ENCODE measurements at places on chromosomes 12 and 14. TPM values are rescaled to one million over a fixed set of nuclear protein-coding genes. Genes with fewer than 3 reads are reported as not detected.

PLEKHD1 gene
- not detected for polyA plus RNA-seq

CLEC7A gene
- polyA plus RNA-seq: not detected

CD27 gene
- polyA plus RNA-seq: not detected

LRTM2 gene
- polyA plus RNA-seq: not detected

LETMD1 gene
- polyA plus RNA-seq: 45.1 TPM

DAO gene
- polyA plus RNA-seq: not detected

KLRK1 gene
- polyA plus RNA-seq: not detected

DNA sequence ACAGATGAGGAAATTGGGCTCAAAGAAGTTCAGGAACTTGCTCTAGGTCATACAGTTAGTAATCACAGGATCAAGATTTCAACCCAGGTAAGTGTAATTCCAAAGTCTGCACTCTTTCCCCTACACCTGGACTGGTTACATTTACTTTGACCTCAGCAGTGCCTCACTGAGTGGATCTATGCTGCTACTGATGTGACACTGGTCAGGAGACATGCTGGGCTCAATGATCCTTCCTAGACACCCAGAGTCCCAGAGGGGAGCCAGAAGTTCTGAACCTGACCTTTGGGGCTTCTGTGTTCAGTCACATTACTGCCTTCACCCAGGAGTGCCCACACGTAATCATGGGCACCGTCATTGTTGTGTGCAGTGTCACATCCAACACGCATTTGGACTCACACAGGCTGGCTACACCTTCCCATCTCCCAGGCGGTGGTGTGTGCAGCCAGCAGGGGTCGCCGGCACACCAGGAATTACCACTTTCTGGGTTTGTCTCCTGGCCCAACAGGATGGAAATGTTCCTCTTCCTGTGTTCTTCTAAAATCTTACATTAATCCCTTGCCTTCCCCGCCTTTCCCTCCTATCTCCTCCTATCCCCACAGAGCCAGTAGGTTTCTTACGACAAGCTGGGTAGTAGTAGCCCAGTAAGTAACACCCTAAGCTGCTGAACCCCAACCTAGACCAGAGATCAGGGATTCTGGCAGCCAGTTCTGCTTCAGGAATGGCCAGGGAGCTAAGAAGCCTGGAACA, 25.6 kb downstream of the CALCOCO1 start:
- DNase-seq: peak; percentile 30

GRCh38 chr12:64407342-64408223, 3.4 kb downstream of the XPOT start:
- DNase-seq: no peak

- DNase-seq: no peak
Measured at GRCh38 chr12:124188561-124189405, 106.1 kb upstream of the RFLNA start.

DNA sequence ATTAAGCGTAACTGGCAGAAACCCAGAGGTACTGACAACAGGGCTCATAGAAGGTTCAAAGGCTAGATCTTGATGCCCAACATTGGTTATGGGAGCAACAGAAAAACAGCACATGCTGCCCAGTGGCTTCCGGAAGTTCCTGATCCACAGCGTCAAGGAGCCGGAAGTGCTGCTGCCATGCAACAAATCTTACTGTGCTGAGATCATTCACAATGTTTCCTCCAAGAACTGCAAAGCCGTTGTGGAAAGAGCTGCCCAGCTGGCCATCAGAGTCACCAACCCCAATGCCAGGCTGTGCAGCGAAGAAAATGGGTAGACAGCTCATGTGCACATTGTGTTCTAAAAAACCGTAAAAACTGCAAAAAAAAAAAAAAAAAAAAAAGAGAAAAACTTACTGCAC, 192.3 kb downstream of the MON2 start:
- DNase-seq: no peak

GRCh38 chr12:1656902-1657301, 27.9 kb downstream of the WNT5B start:
- DNase-seq: no peak

GRCh38 chr12:122869207-122869973, 26.5 kb downstream of the VPS37B start:
- DNase-seq: no peak

DNA sequence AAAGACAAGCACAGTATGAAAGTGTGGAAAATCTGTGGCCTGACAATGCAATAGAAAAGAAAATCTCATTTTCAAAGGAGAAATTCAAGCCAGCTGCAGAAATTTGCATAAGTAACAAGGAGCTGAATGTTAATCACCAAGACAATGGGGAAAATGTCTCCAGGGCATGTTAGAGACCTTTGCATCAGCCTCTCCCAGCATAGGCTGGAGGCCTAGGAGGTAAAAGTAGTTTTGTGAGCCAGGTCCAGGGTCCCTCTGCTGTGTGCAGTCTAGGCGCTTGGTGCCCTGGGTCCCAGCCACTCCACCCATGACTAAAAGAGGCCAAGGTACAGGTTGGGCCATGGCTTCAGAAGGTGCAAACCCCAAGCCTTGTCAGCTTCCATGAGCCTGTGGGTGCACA, 58.3 kb downstream of the TESPA1 start:
- no peak for DNase-seq

DNA sequence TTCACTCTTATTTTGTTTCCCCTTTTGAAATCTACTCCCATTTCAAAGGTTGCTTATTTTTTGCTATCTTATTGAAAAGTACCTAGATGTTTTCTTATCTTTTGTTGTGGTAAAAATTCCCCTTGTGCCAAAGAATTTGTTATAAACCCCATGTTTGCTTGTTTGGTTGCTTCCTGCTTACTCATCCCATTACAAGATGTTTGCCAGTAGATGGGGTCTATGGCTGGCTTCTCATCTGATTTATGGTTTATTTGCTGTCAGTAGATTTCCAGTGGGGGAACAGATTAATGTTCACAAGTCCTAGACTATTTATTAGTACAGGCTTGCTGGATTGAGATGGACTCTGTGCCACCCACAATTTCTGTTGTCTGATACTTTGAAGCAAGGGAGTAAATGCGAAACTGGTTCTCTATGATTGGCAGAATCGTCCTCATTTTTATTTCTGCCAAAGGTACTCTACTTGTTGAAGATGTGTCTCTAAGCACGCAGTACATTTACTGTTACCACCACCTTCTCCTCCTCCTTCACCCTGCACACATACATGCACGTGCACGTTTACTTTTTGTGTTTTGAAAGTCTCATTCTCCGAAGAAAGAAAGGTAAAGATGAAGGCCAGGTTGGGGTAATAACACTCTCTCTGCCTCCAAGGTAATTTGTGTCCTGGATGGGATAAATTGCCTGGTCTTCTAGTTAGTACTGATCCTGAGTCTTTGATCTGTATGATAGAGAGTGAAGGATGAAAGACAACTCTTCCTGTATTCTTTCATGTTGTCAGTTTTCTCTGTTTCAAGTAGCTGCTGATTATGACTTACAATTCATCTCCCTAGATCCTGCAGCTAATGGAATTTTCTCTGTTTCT, 117.2 kb upstream of the ATP2B1 start:
- DNase-seq: no peak

DNA sequence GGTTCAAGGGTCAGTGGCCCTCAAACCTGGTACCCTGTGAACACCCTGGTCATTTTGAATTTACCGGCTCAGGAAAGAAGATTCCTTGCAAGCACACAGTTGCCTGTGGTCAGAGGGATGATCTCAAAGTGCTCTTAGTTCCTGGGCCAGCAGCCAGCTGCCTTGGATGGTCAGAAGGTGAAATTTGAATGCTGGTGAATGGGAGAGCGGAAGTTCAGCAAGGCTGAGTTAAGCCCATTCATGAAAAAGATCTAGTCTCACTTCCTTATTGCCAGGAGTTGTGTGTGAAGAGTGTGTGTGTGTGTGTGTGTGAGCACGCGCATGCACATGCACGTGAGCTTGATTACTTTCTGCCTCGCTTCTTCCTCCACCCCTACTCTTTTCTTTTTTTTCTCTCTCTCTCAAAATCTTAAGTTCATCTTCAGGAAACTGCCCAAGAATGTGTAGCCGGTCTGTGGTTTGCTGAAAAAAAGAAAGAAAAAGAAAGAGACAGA, 155.5 kb upstream of the CCND2 start:
- peak; percentile 27 for DNase-seq

DNA sequence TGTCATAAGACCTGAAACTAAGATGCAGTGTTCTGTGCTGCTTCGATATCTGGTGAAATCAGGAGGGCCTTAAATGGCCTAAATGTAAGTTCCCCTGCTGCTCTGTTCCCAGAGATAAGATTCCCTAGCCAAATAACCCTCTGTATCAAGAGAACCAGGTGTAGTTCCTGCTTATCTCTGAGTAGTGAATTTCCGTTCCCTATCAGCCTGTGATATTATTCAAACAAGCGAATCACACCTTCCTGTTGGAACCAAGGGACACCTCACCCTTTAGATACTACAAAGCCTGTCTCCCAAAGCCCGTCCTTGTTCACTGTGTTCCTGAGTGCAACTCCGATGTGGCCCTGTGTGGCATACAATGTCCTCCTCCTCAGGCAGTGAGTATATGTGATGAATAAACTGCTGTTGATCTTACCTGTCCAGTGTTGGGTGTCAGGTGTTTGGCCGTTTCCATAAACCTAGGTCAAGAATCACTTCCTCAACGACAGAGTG, 52.2 kb upstream of the COCH start:
- DNase-seq: no peak

DNA sequence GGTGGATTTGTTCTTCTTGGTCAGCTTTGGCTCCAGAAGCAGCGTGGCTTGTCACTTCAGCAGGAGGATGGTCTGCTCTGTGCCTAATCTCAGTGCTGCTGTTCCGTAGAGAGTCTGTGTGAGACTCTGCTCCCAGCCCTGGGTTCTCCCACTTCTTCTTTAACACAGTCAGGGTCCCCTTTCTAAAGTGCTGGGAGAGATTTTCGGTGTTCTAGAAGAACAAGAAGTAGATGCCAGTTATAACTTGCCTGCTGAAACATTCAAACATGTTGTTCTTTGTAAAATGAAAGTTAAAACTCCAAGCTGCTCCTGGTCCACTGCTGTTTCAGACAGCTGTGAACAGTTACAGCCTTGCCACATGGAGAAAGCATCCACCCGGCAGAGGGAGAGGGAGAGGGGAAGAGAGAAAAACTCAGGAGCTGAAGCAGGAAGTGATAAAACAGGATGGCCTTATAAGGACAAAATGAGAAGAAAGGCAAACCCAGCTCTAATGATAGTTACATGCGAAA, 55.2 kb upstream of the CERS5 start:
- DNase-seq: peak; percentile 89

- no peak for DNase-seq
Measured at GRCh38 chr12:21815306-21816062, 41.0 kb upstream of the KCNJ8 start.

DNA sequence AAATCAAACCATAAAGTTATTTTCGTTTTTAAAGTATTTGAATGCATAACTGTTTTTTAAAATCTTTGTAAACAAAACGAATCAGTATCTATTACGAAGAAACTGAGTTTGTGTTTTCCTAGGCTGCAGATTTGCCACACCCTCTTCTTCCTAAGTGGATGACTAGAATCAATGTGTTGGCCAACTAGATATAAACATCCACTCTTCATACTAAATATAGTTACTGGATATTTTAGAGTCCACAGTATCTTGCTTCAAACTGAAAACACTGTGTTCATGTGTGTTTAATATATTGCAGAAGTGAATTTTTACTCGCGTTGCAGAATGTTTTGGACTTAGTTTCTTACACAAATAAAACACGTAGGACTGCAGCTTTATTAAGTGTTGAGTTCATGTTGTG, 63.2 kb downstream of the KLHL28 start:
- no peak for DNase-seq

DNA sequence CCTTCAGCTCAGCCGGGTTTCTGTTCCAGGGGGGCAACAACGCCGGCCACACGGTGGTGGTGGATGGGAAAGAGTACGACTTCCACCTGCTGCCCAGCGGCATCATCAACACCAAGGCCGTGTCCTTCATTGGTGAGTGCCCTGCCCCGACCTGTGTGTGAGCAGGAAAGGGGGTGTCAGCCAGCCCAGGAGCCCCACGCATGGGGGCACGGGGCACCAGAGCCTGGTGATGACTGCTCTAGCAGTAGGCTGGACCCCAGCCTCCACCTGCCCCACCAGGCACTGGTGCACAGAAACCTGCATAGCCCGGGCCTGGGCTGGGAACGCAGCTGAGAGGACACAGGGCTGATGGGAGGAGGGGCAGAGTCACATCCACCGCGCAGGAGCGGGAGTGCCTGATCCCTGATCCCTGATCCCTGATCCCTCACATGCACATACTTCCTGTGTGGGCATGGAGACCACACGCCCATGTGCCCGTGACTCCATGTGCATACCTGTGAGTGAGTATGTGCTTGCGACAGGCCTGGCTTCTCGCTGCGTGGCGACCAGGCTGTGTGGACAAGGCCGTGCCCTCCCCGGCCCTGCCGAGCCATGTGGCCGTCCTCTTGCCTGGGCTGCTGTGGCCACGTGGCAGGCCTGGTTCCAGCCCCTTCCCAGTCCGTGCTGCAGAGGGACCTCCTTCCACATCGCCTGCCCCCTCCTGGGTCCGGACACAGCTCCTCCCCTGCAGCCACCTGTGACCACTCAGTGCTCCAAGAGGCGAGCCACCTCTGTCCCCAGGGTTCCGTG, 11.2 kb downstream of the ADSS1 start:
- DNase-seq: no peak

DNA sequence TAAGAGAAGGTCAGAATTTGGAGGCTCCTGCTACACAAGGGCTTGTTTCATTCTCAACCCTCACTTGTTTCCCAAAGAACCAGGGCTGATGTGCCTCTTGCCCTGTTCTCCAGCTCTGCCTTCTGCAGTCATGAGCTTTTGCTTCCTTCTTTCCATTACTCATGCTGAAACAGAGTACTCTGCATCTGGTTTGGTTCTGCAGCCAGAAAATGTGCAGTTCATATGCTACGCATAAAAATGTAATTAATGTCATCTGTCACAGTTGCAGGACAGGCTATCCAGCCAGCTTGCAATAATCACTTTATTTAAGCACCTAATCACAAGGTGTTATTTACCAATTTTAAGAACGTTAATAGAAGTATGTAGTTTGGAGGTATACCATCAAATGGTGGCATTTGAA, 150.2 kb downstream of the SRGAP1 start:
- no peak for DNase-seq

DNA sequence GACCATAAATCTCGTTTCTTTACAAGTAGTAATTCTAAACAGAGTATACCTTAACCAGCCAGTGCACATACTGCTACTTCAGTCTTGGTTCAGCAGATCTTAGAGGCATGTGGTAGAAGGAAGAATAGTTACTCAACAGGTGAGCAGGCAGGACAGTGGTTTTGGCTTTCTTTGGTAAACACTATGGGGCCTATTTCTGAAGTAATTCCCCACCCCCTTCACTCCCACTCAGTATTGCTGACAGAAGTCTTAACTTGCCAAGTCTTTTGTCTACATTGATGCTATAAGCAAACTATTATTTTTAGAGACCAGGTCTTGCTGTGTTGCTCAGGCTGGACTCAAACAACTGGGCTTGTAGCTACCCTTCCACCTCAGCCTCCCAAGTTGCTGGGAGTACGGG, 68.5 kb downstream of the FBXO34 start:
- no peak for DNase-seq
